ENCODE measurements at places on chromosomes 5 and 9. TPM values are rescaled to one million over a fixed set of nuclear protein-coding genes. Genes with fewer than 3 reads are reported as not detected.

SLC34A3 gene
- not detected for total RNA-seq

MARCOL gene
- not detected for total RNA-seq

KIF27 gene
- total RNA-seq = 1.1 TPM

AGXT2 gene
- total RNA-seq = not detected

WNT8A gene
- not detected for total RNA-seq

HAVCR2 gene
- 0.39 TPM for total RNA-seq

SPAAR gene
- total RNA-seq = not detected

CSF2 gene
- 1.7 TPM for total RNA-seq

TSSK1B gene
- total RNA-seq = not detected

NEURL1B gene
- 3.3 TPM for total RNA-seq

AKNA gene
- total RNA-seq = 3.4 TPM

GRIA1 gene
- total RNA-seq = not detected

IL4 gene
- total RNA-seq = not detected

TTC23L gene
- total RNA-seq = 0.70 TPM

PRUNE2 gene
- total RNA-seq = not detected

DHX29 gene
- total RNA-seq = 26.5 TPM

UAP1L1 gene
- total RNA-seq = 17.0 TPM

PCDHB8 gene
- 0.32 TPM for total RNA-seq

CTSL gene
- 806 TPM for total RNA-seq

ARHGEF28 gene
- total RNA-seq = 14.3 TPM

GARIN3 gene
- not detected for total RNA-seq

XRCC4 gene
- 10.7 TPM for total RNA-seq

TRMT10B gene
- total RNA-seq = 7.3 TPM

S1PR3 gene
- 41.2 TPM for total RNA-seq

RNF180 gene
- 0.45 TPM for total RNA-seq

SV2C gene
- total RNA-seq = not detected

SREK1 gene
- 35.3 TPM for total RNA-seq

PTPN3 gene
- total RNA-seq = 15.4 TPM

NR2F1 gene
- 3.8 TPM for total RNA-seq

POU5F2 gene
- 0.01 TPM for total RNA-seq

BSPRY gene
- 0.08 TPM for total RNA-seq

SPEF2 gene
- total RNA-seq = 2.3 TPM

CCNI2 gene
- not detected for total RNA-seq

CCDC69 gene
- 1.7 TPM for total RNA-seq

NEUROG1 gene
- not detected for total RNA-seq

Measured in A549 treated with CORT108297 at 1 μM for 4 hours (cell line).